M059J (cell line): ENCODE measurements at places on chromosomes 11 and 22.
A peak's percentile ranks its signal among the peaks of the same experiment; 100 is the strongest.

GRCh38 chr11:121035169-121035755 is 11.4 kb downstream of the TBCEL start:
- no peak for DNase-seq

DNA sequence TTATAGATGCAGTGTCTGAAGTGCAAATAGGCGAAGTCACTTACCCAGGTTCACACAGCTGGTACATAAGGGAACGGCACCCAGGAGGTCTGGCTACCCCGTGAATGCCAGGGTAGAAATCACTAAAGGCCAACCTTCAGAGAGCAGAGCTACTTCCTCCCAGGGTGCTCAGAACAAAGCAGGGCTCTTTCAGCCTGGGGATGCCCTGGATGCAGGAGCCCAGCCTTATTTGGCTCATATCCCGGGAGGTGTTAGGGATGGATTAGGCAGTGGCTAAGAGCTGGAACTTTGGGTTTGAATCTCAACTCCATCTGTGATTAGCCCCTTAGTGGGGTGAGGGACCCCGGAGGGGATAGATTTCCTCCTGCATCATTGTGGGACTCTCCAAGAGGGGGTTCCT is 33.1 kb upstream of the ASPHD2 start:
- no peak for DNase-seq

- no peak for DNase-seq
Observed at GRCh38 chr11:59528711-59529110, 17.4 kb downstream of the OR4D9 start.

GRCh38 chr11:123103326-123103980 is 41.5 kb upstream of the HSPA8 start:
- peak; percentile 65 for DNase-seq

GRCh38 chr11:69492201-69492991 is 10.9 kb downstream of the LINC01488 start:
- no peak for DNase-seq

DNA sequence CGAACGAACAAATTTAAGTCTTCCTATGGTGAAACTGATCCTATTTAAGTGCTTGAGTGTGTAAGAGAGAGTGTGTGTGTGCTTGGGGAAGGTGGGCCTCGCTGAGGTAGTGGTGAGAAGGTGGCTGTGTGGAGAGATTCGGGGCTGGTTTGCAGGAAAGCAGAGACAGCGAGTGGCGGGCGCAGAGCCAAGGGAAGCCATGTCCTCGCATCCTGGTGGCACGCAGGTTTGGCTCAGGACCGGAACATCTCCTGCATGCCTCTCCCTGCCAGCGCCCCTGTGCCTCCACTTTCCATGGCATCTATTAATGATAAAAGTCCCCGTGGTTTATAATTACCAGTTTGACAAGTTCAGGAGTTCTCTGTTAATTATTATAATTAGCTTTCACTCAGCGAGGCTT is 383.1 kb upstream of the CADM1 start:
- no peak for DNase-seq

- no peak for DNase-seq
Observed at GRCh38 chr11:62726915-62727164, 417 bp downstream of the HNRNPUL2 start.

DNA sequence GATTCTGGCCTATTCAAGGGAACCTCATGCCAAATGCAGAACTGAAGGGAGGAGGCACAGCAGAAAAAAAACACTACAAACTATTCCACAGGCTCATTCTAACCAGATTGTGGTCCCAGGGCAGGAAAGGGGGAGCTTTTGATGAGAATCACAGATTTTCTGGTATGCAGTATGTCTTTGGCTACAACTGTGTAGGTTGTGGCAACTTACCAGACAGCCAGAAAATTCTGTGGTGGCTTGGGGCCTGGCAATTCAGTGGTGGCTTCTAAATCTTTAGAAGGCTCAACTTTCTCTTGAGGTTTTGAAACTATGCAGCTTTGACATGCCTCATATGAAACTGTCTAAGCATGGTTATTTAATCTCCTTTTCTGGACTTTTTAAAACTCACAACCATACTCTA is 850.8 kb upstream of the CCDC90B start:
- no peak for DNase-seq

DNA sequence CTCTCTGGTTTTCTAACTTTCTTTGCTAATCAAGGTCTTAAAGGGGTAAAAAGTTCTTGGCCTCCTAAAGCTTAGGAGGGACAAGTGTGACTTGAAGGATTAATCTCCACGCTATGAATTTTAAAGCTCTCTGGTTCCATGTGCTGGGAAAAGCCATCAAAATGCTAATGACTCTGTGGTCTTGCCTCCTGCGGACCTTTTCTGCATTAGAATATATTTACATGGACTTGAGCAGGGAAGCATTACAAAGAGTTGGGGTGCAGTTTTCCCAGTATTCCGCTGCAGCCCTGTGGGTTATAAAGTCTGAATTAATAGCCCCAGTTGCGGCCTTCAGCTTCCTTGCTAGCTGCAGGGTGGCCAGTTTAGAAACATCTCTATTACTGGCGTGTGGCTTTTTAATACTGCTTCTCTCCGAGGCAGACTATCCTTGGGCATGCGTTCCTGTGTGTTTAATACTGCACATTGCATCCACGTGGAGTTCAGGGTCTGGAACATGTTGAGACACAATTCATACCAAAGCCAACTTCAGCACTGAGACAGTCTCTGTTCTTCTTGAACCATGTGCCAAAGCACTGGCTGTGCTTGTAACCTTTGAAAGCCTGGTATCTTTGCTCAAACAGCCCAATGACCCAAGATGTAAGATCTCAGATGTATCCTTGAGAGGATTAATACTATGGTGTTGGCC is 27.3 kb downstream of the TSPAN18 start:
- no peak for DNase-seq

GRCh38 chr11:64131683-64132190 is 34.2 kb downstream of the MACROD1 start:
- DNase-seq, result no peak

DNA sequence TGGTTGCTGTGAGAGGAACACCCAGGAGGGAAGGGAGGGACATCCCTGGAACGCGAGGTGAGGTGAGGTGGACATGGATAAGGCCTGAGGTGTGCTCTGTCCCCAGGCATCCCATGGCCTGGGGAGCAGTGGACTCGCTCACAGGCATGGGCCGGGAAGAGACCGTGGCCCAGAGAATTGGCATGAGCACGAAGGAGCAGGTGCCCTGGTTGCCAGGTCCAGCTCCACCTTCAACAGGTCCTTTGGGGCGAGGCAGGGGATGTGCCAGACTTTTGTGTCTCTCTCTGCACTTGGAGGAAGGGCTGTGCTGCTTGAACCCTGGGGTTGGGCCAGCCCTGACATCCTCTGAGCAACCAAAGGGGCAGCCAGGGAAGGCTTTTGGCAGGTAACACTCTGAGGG is 21.5 kb downstream of the MUC6 start:
- no peak for DNase-seq

GRCh38 chr11:98307827-98308491 is 712.8 kb upstream of the CNTN5 start:
- no peak for DNase-seq

DNA sequence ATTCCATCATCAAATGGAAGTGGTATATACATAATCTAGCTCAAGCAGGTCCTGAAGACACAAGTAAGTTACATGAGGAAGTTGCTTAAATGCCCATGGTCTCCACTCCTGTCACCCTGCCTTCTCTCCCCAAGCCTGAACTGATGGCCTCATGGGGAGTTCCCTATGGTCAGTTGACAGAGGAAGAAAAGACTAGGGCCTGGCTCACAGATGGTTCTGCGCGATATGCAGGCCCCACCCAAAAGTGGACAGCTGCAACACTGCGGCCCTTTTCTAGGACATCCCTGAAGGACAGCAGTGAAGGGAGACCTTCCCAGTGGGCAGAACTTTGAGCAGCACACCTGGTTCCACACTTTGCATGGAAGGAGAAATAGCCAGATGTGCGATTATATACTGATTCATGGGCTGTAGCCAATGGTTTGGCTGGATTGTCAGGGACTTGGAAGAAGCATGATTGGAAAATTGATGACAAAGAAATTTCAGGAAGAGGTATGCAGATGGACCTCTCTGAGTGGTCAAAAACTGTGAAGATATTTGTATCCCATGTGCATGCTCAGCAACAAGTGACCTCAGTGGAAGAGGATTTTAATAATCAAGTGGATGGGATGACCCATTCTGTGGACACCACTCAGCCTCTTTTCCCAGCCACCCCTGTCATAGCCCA is 17.3 kb upstream of the CD82 start:
- no peak for DNase-seq
